ENCODE measurements at places on chromosomes 6 and 20.

- no peak for DNase-seq
Observed at GRCh38 chr6:56863366-56863765, 91.5 kb upstream of the BEND6 start.

DNA sequence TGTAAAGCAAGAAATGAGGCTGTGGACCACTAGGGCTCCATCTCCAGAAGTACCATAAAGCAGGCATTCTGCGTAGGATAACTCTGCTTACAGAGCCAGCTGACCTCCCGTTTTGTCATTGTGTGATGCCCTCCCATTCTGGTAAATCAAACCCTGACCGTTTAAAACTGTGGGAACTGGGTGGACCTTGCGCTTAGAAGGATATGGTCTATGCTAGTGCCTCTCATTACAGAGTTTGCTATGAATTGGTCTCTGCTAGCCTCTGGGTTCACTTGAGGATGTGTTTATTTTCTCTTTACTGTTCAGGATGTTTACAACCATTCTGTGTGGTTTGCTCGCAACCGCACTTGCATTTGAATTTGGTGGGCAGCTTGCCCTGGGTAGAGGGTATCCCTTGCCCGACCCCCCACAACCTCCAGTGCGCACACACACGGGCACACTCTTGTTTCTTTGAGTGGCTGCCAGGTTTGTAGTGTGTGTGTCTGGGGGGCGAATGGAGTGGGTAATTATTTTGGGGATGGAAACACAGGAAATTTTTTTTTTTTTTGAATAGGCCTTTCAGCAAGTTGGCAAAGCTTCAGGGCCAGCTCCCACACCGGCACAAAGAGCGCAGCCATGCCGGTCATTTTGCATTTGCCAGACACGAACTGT, 198.3 kb downstream of the JARID2 start:
- no peak for DNase-seq

DNA sequence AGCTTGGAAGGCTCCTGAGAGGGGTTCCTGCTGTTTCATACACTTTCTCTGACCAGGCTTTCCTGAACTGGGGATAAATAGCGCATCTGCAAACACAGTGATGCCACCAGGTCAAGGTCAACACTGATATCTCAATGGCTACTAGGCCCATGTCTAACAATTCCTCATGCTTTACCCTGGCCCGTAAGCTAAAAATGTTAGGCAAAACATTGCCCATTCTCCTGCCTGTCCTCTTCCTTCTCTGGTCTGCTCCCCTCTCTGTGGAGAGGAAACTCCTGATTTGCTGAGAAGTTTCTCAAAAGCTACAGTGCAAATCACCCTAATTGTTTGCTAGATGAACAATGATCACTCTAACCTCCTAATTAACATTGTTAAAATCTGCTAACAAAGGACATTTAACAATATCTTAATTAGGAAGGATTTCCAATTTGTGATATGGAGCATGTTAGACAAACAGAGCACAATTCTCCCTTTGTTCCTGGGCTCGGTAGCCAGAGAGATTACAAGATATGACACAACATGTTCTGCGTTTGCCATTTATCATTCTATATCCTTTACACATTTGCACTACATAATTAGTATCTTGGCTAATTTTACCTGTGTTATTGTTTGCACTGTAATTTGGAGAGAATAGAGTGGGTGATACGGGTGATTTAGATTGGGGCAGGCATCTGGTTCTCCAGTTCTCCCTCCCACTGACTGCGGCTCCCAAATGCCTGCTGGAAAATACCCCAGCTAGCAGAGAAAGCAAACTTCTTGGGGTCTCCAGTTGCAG, 266.8 kb downstream of the CD83 start:
- DNase-seq = no peak

DNA sequence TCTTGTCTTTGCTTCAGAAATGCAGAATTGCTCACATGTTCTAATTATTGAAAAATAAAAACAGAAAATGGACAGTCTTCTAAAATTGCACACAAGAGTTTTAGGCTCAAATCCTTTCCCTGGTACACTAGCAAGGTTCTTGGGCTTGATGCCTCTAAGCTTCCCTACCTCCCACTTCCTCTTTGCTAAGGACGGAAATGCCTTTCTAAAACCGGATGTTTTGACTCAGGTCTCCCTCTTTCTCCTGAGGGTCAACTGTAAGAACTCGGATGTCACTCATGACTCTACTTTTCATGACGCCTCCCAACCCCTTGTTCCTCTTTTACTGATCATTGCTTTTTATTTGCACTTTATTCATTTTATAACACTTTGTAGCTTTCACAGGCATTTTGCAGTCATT, 613.5 kb downstream of the C6orf118 start:
- DNase-seq = no peak

GRCh38 chr20:32110173-32110704, 725 bp downstream of the TM9SF4 start:
- DNase-seq = no peak

DNA sequence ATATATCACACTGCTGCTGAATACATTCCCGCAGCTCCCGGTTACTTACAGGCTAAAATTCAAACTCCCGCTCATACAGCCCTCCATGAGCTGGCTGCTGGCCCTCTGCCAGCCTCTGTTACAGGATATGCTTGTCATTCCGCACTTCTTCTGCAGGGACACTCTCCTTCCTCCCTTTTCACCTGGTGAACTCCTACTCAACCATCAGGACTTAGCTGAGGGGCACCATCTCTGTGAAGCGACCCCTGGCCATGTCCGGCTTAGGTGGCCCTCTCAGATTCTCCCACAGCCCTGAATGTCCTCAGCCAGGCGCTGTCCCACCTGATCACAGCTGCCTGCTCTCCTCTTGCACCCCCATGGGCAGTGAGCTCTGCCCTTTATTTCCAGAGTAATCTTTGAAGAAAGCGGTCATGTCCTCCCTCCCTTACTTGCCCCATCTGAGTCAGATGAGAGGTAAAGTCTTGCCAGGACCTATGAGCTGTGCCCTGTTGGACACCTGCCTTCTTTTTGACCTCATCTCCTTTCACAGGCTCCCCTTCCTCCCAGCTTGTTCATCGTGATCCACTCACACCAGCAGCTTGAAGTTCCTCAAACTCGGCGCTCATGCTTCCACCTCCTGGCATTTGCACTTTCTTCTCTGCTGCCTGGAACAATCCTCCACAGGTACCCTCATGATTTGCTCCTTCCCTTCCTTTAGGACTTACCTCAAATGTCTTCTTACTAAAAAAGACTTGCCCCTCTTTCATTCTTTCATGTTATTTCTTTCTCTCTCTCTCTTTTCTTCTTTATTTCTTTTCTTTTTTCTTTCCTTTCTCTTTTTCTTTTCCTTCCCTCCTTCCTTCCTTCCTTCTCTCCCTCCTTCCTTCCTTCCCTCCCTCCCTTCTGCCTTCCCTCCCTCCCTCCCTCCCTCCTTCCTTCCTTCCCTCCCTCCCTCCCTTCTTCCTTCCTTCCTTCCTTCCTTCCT, 5.6 kb downstream of the CYP24A1 start:
- DNase-seq = no peak

GRCh38 chr6:69416776-69417175, 380.0 kb downstream of the LMBRD1 start:
- DNase-seq = no peak

GRCh38 chr6:16521528-16521927, 239.7 kb downstream of the ATXN1 start:
- no peak for DNase-seq

GRCh38 chr6:34316431-34317171, 67.8 kb upstream of the SMIM29 start:
- DNase-seq = no peak
